ENCODE measurements at places on chromosomes 1 and 21. TPM values are rescaled to one million over a fixed set of nuclear protein-coding genes. Genes with fewer than 3 reads are reported as not detected.

- no peaks in the 10 kb centered on the region for H3K36me3 ChIP-seq
- no peak for DNase-seq
Measured at GRCh38 chr1:87058343-87058649, 143.9 kb downstream of the HS2ST1 start.

DNA sequence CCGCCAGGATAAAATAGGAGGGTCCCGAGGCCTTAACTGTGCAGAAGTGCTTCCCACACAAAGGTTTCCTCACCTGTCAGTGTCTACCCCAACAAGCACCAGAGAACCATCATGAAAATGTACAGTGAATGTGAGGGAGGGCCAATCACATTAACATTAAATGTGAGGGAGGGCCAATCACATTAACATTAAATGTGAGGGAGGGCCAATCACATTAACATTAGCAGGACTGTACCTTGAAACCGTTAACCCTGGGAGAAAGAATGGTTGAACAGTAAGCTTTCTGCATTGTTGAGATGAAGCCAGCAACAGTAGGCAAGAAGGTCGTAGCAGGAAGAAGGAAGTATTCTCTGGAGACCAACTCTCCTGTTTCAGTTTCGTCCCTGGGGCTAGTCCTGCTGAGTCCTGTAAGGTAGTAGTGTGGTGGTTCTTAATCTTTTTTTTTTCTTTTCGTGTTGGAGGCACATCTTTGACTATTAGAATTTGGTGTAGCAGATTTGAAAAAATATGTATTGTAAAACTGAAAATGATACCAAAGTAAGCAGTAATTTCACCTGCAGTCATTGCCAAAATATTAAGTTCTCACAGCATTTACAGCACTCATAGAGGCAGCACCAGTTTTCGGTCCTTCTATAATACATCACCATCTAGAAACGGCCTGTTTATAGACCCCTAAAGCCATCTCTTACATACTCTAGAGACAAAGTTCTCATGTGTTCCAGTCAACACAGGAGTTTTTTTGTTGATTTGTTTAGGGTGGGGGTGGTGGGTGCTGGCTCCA is 98.6 kb upstream of the PPP2R5A start:
- peak overlapping the region; percentile 57 for H3K27ac ChIP-seq
- no peak for DNase-seq
- no peaks in the 10 kb centered on the region for H3K36me3 ChIP-seq
- no peaks in the 10 kb centered on the region for H3K27me3 ChIP-seq
- no peak overlapping the region for H3K4me3 ChIP-seq

DNA sequence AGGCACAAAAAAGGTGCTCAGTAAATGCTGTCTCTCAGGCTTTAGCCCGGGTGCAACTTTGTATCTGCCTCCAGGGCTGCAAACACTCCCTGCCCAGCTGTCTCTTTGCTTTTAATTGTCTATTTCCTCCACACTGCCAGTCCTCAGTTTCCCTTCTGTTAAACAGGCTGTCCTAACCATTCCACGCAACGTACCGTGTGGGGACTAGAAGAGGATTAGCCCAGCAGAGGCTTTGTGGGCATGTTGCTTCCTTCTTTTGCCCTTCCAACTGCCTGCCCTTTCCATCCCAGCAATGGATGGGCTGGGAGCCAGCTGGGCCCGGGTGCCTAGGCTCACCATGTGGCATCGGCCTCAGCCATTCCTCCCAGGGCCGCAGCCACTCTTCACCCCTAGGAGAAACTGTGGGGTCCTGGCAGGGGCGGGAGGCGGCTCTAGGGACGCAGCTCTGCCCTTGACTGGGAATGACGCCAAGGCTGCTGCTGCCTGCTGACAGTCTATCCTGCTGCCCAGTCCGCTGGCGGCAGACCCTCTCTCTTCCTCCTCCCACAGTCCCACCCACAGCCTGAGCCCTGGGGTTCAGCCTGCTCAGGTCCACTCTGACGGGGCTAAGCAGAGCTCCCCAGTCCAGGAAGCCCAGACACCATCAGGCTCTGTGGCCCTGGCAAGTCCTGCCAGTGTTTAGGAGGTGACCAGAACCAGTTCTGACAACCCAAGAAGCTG is 40.6 kb upstream of the LRP8 start:
- no peak overlapping the region for H3K27ac ChIP-seq
- H3K4me3 ChIP-seq = no peak overlapping the region
- H3K27me3 ChIP-seq = peaks cover 45% of the 10 kb centered on the region
- no peaks in the 10 kb centered on the region for H3K36me3 ChIP-seq
- H3K4me1 ChIP-seq = no peaks in the 10 kb centered on the region
- peak; percentile 42 for DNase-seq

The RBM34 gene
- total RNA-seq = 55.6 TPM

GRCh38 chr21:43812139-43812821 is 22.9 kb downstream of the RRP1 start:
- H3K36me3 ChIP-seq = no peaks in the 10 kb centered on the region
- no peak for DNase-seq
- no peaks in the 10 kb centered on the region for H3K27me3 ChIP-seq

DNA sequence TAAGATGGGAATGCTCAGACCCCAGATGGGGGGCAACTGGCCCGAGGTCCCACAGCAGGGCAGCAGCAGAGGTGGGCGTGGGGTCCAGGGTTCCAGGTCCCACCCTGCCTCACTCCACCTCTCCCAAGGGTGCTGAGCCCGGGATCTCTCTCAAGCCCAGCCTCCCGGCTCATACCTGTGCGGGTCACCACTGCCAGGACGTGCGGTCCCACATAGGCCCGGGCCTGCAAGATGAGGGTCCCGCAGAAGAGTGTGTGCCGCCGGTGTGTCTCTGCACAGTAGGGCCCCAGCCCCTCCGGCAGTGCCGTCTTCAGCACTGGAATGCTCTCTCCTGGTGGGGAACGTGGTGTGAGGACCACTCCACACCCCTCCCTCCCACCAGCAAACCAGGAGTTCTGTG is 14.9 kb downstream of the ATP13A2 start:
- H3K4me3 ChIP-seq = no peak overlapping the region
- no peaks in the 10 kb centered on the region for H3K4me1 ChIP-seq
- H3K27ac ChIP-seq = no peak overlapping the region
- H3K27me3 ChIP-seq = no peaks in the 10 kb centered on the region
- peaks cover 65% of the 10 kb centered on the region for H3K36me3 ChIP-seq
- DNase-seq = no peak

DNA sequence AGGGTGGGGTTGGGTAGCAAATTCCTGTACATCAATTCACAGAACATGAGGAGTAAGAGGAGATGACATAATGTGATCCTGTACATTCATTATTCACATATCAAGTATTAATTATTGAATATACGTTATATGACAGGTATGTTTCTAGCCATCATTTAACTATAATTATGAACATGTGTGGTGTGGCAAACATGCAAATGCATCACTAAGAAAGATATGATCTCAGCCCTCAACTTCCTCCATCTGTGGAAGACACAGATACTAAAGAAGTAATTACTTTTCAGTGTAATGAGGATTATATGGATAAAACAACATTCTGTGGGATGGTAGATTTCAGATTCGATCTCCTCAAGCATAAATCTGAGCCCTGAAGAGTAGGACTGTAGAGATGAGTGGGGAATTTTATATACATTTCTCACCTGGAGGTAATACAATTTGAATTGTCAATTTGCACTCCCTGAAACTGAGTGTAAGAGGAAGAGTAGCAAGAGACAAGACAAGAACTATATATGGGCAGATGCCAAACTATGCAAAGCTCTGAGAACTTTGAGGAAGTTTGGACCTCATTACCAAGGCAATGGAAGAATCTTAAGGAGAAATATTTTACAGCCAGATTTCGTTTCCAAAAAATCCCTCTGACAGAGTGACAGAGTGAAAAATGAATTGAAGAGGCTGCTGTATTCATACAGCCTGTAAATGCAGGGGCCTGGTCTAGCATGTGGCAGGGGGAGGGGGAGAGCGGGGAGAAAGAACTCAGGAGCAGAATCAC is 275.5 kb downstream of the TPR start:
- DNase-seq = no peak
- H3K36me3 ChIP-seq = peaks cover 4% of the 10 kb centered on the region
- H3K27ac ChIP-seq = no peak overlapping the region
- H3K4me1 ChIP-seq = peaks cover 19% of the 10 kb centered on the region

DNA sequence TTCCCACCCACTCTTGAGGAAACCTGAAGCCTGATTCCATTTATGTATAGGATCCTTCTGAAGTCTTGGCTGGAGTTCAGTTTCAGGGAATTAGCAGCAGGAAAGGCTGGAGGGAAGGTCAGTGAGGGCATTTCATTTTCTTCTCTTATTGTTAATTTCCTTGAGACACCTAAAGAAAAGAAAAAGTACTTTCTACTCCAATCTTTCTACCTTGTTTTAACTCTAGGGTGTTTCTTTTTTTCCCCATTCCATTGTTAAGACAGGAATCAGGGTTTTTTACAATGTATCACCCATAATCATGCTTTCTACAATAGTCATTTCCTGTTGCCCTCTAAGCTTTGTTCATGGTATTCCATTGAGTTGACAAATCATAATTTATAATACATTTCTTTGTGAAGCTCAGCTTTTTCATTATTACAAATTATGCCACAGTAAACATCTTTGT is 27.4 kb downstream of the SNRPE start:
- DNase-seq = no peak
- no peak overlapping the region for H3K4me3 ChIP-seq
- no peaks in the 10 kb centered on the region for H3K4me1 ChIP-seq
- no peaks in the 10 kb centered on the region for H3K27me3 ChIP-seq

The AIM2 gene
- total RNA-seq = 0.41 TPM

GRCh38 chr1:2468540-2468939 is 7.5 kb upstream of the PLCH2 start:
- DNase-seq = no peak
- H3K27me3 ChIP-seq = peaks cover 100% of the 10 kb centered on the region

The NUP210L gene
- total RNA-seq = 0.30 TPM

- H3K4me1 ChIP-seq = no peaks in the 10 kb centered on the region
- DNase-seq = no peak
- H3K4me3 ChIP-seq = no peak overlapping the region
- no peaks in the 10 kb centered on the region for H3K27me3 ChIP-seq
- H3K27ac ChIP-seq = no peak overlapping the region
- peaks cover 95% of the 10 kb centered on the region for H3K36me3 ChIP-seq
Measured at GRCh38 chr21:45278156-45278911, 9.4 kb downstream of the POFUT2 start.

The HTR6 gene
- not detected for total RNA-seq

The NECTIN4 gene
- total RNA-seq = not detected

GRCh38 chr1:192053531-192053971 is 104.7 kb upstream of the RGS18 start:
- H3K27ac ChIP-seq = peak overlapping the region; percentile 28

GRCh38 chr1:171845998-171846397 is 4.7 kb downstream of the DNM3 start:
- peaks cover 16% of the 10 kb centered on the region for H3K4me1 ChIP-seq
- no peaks in the 10 kb centered on the region for H3K36me3 ChIP-seq
- no peak overlapping the region for H3K4me3 ChIP-seq
- H3K27ac ChIP-seq = no peak overlapping the region

- no peak for DNase-seq
- no peak overlapping the region for H3K4me3 ChIP-seq
- peaks cover 9% of the 10 kb centered on the region for H3K4me1 ChIP-seq
Measured at GRCh38 chr1:201420608-201421002, 925 bp downstream of the TNNI1 start.

- peak overlapping the region; percentile 87 for H3K4me3 ChIP-seq
- peaks cover 64% of the 10 kb centered on the region for H3K4me1 ChIP-seq
- H3K27me3 ChIP-seq = no peaks in the 10 kb centered on the region
- no peaks in the 10 kb centered on the region for H3K36me3 ChIP-seq
Measured at GRCh38 chr1:28642056-28642846, 616 bp downstream of the TAF12 start.

DNA sequence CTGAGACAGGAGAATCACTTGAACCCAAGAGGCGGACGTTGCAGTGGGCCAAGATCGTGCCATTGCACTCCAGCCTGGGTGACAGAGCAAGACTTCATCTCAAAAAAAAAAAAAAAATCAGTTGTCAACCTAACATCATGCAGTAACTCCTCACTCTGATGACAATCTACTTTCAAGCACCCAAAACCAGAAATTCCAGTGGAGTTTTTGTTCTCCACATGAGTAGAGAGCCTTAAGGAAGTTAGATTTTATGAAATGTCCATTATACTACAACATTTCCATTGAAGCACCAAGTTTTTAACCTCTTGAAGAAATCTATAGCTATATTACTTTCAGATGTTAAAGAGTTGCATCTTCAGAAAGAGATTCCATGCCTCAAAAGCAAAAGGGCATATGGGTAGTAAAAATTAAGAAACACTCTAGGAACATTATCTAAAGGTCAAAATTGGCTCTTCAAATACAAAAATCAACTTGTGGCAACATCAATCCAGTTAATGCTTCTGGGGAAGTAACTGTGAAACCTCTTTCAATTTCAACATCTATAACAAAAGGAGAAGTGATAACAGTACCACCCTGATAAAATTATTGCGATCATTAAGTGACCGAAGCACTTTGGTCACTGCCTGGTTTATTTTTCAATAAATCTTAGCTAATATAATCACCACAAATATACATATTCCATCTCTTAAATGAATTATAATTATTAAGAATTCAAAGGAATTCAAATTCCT is 7.7 kb downstream of the LPGAT1 start:
- peaks cover 28% of the 10 kb centered on the region for H3K36me3 ChIP-seq
- H3K27me3 ChIP-seq = no peaks in the 10 kb centered on the region
- no peak for DNase-seq
- H3K4me1 ChIP-seq = peaks cover 11% of the 10 kb centered on the region

DNA sequence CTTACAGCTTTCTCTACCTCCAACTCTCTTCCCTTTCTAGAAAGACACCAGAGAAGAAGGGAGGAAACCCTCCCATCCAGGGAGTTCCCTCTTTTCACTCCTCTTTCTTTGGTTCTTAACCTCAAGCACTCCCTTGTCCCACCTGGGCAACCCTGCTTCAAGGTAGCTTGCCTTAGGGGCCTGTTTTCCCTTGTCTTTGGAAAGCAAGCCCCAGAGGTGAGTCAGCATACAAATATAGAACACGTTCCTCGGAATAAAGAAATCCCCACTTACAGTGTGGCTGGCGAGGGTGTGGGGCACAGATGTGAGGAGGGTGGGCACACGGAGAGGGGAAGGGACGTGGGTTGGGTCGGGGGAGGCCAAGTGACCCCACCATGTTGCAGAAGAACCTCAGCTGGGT is 26.1 kb upstream of the KCNE2 start:
- H3K4me3 ChIP-seq = no peak overlapping the region
- no peaks in the 10 kb centered on the region for H3K27me3 ChIP-seq
- no peaks in the 10 kb centered on the region for H3K36me3 ChIP-seq
- DNase-seq = no peak

All from left ventricle myocardium inferior (tissue), 1 donor.